CD4-positive, alpha-beta T cell treated with Interleukin-15 for 4 hours (primary cell): ENCODE measurements at places on chromosomes 11 and 22.

DNA sequence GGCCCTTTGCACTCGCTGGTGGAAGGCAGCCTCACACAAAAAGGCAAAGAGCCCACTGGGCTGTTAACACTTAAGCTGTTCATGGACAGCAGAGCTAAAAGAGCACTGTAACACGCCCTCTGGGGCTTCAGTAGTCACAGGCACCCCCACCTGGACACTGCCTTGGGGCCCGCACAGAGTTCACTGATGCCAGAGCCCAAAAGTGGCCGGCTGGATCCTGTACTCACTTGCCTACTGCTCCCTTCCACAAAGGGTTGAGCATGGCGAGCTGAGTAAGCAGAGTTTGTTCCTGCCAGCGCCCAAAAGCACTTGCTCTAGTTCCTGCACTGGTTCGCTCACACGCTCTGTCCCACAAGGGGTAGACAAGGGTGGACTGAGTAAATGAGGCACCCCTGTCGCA lies 78.8 kb downstream of the RELT start:
- no peak for DNase-seq

- no peak for DNase-seq
Measured at GRCh38 chr22:42560381-42560780, 6.6 kb downstream of the SERHL2 start.

- no peak for DNase-seq
Measured at GRCh38 chr11:71235719-71236118, 16.7 kb downstream of the SHANK2 start.

DNA sequence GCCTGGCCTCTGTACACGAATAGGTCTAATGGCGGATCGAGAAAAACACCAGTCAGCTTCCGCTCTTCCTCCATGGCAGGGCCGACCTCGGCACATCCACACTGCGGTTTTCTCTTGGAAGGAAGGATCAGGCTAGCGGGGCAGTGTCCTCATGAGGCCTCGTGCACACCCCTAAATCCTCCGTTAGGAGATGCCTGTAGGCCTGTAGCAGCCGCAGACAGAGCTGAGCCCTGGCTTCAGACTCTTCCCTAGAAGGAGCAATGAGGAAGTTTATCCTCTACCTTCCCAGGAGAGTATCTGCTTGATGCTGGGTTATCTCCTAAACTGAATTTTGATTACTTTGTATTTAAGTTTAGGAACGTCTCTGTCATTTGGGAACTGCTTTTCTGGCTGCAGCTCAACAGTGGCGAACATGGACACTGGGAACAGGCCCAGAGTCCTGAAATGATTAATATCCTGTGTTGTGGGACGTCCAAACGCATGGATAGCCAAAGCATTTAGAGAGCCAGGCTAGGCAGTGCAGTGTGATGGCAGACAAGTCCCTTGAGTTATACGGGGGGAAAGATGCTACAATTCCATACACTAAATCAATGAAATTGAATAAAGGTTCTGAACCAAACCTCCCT lies 16.5 kb upstream of the BMAL1 start:
- no peak for DNase-seq

DNA sequence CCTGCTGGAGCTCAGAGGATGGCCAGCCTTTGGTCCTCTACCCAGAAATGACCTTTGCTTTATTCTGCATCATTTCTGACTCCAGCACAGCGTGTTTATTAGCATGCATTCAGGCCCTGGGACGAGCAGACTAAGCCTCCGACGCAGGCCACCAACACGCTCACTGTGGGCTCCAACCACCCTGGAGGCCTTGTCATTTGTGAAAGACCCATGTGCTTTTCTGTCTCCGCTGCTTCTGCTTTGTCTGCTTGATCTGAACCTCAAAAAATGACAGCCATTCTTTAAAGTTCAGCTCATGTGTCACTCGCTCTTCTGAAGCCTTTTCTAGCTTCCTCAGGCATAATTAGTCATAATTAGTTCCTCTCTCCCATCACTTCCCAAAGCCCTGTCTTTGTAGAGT lies 109.1 kb upstream of the TIMP3 start:
- DNase-seq = no peak

DNA sequence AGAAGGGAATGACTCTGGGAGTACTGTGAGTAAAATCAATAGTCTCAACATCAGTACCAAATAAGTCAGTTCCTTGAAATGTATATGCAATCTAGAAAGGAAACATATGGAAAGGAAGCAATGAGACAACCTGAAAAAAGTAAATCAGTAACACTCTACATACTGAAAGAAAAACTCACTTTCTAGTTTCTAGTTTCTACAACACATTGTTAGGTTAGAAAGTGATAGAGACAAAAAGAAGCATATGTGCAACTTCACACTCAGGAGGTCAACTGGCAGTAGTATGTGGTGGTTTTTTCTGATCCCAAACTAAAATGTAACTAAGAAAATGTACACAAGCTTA lies 156.5 kb upstream of the SOX6 start:
- no peak for DNase-seq

DNA sequence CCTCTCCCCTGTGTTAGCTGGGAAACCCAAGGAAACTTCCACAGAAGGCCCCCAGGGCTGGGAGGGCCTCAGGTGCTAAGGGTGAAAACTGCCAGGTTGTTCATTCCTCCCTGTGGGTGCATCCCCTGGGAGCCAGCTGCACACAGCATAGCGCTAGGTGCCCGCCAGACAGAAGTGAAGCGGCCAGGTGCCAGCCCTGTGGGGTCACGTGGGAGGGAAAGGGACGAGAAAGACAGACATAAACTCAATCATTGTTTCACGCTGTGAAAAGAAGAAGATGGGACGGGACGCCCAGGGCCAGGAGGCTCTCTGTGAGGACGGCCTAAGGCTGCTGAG lies 31.6 kb upstream of the HMOX1 start:
- no peak for DNase-seq

DNA sequence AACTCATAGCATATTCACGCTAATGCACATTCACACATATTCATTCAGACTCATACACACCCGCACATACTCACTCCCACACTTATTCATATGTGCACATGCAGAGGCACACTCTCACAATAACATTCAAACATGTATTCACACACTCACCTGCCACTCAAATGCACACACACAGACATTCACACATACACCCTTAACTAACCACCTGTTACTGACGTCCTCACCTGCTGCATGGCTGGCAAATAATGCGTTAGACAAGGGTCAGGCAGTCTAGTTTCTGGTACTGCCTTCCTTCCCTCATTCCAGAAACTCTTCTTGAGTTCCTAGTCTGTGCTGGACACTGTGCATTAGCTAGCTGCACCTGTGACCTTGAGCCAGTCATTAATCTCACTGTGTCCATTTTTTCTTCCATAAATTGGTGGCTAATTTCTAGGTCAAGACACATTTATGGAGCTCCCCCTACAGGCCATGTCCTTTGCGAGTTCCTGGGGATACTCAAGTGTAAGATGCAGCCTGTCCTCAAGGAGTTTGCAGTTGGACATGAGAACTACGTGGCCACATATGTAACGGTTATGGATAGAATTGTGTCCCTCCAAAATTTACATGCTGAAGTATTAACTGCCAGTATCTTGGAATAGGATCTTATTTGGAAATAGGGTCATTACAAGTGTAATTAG lies 34.5 kb upstream of the SEZ6L start:
- no peak for DNase-seq

GRCh38 chr11:18700375-18700774 lies 1.8 kb downstream of the TMEM86A start:
- DNase-seq = no peak

DNA sequence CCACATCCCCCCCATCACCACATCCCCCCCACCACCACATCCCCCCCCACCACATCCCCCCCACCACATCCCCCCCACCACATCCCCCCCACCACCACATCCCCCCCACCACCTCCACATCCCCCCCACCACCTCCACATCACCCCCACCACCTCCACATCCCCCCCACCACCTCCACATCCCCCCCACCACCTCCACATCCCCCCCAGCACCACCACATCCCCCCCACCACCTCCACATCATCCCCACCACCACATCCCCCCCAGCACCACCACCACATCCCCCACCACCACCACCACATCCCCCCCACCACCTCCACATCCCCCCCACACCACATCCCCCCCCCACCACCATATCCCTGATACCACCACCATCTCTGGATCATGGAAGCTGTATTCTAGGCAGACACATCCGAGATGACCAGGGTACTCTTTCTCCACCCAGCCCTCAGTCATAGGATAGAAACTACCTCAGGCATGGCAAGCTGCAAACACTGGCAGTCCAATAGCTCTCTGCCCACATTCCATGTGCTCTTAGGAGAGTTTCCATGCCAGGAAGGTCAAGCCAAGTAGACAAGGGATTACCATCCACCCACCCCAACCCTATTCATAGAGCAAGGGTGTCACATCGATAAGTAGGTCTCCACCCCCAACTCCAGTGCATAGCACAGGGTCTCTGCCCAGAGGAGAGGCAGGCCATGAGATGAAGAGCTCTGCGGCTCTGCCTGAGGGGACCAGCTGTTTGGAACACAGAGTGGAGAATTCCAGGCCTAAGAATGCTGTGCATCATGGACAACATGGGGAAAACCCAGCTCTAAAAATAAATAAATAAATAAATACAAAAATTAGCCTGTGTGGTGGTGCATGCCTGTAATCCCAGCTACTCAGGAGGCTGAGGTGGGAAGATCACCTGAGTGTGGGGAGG lies 33.0 kb upstream of the TEAD1 start:
- no peak for DNase-seq

DNA sequence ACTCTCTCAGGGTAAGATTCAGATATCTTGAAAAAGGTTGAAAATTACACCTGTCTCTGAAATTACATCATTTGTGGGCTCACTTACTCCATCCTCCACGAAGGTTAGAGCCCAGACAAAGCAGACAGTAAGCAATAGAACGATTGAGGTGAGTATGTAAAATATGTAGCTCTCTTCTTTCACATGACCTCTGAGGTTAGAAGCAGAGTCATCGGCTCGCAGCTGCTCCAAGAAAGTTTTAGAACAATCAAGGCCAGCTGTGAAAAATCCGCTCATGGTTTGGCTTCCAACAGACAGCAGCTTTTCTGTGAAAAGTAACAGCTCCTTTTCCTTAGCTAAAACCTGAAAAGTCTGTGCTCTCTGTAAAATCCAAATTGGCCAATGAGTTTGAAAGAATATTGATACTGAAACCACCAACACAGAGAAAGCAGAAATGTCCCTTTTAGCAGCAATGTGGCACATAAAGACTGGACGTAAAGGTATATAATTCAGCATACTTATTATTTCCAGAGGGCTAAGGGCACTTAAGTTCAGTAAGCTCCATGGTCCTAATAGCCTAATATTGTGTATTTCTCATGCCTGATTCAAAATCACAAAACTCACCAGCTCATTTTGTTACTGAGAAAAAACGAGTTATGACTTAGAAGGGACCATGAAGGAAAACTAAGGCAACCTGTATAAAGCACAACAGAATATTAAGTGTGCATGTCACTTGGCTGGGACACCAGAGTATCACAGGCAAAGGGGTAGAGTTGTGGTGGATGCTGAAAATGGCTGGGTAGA lies 78.2 kb downstream of the FAM76B start:
- no peak for DNase-seq

DNA sequence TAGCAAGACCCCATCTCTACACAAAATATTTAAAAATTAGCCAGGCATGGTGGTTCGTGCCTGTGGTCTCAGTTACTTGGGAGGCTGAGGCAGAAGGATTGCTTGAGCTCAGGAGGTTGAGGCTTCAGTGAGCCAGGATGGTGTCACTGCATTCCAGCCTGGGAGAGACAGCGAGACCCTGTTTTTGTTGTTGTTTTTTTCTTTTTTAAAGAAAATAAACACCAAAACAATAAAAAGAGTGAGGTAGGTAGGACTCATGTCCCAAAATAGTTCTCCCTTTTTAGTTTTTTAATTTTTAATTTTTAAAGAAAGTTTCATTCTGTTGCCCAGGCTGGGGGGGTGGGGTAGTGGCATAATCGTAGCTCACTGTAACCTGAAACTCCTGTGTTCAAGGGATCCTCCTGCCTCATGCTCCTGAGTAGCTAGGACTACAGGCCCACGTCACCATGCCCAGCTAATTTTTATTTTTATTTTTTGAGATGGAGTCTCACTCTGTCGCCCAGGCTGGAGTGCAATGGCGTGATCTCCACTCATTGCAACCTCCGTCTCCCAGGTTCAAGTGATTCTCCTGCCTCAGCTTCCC lies 25.5 kb upstream of the MALAT1 start:
- DNase-seq = no peak

DNA sequence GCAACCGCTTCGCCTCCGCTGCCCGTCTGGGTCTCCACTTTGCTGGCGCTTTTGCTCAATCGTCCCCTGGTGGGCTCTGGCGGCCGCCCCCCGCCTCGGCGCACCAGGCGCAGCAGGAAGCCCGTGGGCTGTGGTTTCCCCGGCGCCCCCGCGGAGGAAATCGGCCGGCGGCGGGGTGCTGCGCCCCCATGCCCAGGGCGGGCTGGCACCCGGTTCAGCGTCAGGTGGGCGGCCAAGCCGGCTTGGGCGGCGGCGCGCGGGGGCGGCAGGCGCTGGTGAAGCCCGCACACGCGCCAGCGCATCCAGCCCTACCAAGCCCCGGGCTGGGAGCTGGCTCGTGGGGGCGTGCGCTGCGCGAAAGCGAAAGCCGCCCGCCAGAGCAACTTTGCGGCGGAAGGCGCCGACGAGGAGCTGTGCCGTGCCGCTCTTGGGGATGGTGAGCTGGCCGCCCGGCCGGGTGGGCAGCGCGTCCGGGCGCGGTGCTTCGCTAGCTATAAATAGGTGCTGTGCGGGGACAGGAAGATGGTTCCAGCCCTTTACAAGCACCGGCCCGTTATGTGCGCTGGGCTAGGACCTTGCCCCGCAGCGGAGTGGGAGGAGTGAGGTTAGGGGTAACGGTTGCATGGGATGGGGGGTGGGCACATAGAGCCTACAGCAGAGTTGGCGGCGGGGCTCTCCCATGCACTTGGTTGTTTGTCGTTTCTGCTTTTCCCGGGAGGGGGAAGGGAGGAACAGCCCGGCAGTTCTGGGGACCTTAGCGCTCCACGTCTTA lies 25.0 kb upstream of the SUSD2 start:
- peak; percentile 47 for DNase-seq

GRCh38 chr11:94539420-94539819 lies 4.3 kb upstream of the FUT4 start:
- no peak for DNase-seq

- DNase-seq = no peak
Measured at GRCh38 chr11:64649291-64649697, 58.3 kb downstream of the SLC22A12 start.

- no peak for DNase-seq
Measured at GRCh38 chr22:50305923-50306566, 1.4 kb downstream of the PLXNB2 start.

- DNase-seq = no peak
Measured at GRCh38 chr11:68677432-68677831, 6.9 kb upstream of the GAL start.

DNA sequence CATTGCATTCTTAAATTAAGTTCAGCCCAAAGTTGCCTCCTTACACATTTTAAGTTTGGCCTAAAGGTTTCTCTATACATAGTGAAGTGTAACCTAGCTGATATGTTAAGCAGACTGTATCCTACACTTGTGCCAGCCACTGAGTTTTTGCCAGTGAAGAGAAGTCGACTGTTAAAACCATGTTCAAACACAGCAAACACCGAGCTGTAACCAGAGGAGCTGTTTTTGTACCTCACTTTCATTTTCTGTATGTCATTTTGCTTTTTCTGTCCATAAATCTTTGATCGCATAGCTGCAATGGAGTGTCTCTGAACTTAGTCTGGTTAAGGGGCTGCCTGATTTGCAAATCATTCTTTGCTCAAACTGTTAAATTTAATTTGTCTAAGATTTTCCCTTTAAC lies 403.7 kb downstream of the LUZP2 start:
- DNase-seq = no peak

- peak; percentile 81 for DNase-seq
Measured at GRCh38 chr22:41682033-41682807, 6.4 kb downstream of the SNU13 start.
